ENCODE measurements at places on chromosomes 2 and 18. TPM values are rescaled to one million over a fixed set of nuclear protein-coding genes. Genes with fewer than 3 reads are reported as not detected.

The CABLES1 gene
- 63.9 TPM for total RNA-seq

The RAB12 gene
- total RNA-seq = 39.6 TPM

The CRIM1 gene
- total RNA-seq = 116 TPM

The SRBD1 gene
- 38.3 TPM for total RNA-seq

The ST8SIA3 gene
- not detected for total RNA-seq

The C2orf78 gene
- not detected for total RNA-seq

The RAD51AP2 gene
- total RNA-seq = not detected

The SGO2 gene
- 0.55 TPM for total RNA-seq

The ANKRD53 gene
- total RNA-seq = 4.9 TPM

The C2orf66 gene
- total RNA-seq = 1.0 TPM

The RTTN gene
- total RNA-seq = 8.3 TPM

The GLB1L gene
- total RNA-seq = 9.2 TPM

The FLACC1 gene
- total RNA-seq = 3.4 TPM

The TBC1D8 gene
- total RNA-seq = 26.0 TPM

The BMP10 gene
- not detected for total RNA-seq

The CCDC74A gene
- 33.5 TPM for total RNA-seq

The PCBP1 gene
- 210 TPM for total RNA-seq

The AKAIN1 gene
- not detected for total RNA-seq

The POMC gene
- 11.5 TPM for total RNA-seq

The PARD6G gene
- total RNA-seq = 5.6 TPM

The ITPRIPL1 gene
- total RNA-seq = 1.2 TPM

The LIMS3 gene
- total RNA-seq = 1.2 TPM

The PRR30 gene
- total RNA-seq = not detected

The TMEM17 gene
- 2.1 TPM for total RNA-seq

The SOX11 gene
- 0.06 TPM for total RNA-seq

The CYP27C1 gene
- 0.13 TPM for total RNA-seq

The CNGA3 gene
- not detected for total RNA-seq

The RESP18 gene
- total RNA-seq = not detected

The HOXD13 gene
- total RNA-seq = not detected

The IL36RN gene
- not detected for total RNA-seq

The STPG4 gene
- 0.40 TPM for total RNA-seq

Data from upper lobe of left lung (tissue), 6 donors.